Activated CD4-positive, alpha-beta T cell treated with anti-CD3 and anti-CD28 coated beads, Interleukin-2, amount 10 ng/mL, durations not matched to agents 7 days and 5 days (primary cell): ENCODE measurements at places on chromosomes 5 and 9. TPM values are rescaled to one million over a fixed set of nuclear protein-coding genes. Genes with fewer than 3 reads are reported as not detected.
A peak's percentile ranks its signal among the peaks of the same experiment; 100 is the strongest.

Gene DBH
- total RNA-seq: not detected

DNA sequence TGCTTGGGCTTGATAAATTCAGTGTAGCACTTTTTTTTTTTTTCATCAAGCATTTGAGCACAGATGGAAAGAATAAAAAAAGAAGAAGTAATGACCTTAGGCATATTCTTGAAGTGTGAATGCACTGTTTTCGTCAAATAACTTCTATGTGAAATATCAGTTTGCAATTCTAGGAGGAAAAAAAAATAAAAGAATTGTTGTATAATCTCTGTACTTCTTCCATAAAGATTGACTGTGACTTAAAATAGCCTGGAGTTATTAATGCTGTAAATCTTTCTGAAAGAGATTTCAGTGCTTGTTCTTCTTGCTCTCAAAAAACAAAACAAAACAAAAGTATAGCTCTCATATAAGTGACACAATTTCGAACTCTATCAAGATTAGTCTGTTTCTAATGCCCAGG is 536.9 kb upstream of the ZNF608 start:
- DNase-seq: no peak

GRCh38 chr5:7638456-7638855 is 212.5 kb downstream of the CFAP90 start:
- DNase-seq: no peak

Gene SMARCA2
- 274 TPM for total RNA-seq

DNA sequence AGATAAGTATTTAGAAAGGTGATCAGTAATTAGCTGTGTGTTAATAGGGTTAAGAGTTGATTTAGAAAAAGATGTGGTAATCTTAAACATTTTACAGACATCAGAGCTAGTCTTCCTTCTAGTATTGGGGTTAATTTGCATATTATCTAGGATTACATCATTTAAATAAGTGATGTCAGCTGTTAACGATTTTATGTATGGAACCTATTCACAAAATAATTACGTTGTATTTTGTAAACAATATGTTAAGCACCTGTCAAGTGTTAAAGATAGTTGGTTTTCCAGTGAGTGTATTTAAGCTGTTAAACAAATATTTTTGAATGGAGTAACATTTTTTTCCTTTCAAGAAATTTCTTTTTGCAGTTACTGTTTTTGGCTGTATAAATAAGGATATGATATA is 2.2 kb downstream of the DCP2 start:
- DNase-seq: no peak

DNA sequence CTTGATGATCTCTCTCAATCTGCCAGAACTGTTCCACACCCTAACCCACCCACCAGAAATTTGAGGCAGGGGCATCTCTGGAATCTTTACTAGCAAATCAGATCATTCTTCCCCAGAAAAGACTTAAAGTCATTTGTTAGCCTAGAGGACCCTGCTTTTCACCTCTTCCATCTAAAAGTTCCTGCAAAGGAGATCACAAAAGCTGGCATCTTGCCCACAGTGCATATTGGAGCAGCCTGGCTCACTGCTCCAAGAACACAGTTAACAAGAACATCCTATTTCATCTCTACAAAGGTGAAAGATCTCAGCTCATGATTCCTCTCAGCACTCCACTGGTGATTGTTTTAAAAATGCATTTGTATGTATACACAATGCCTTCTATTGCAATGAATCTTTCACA is 36.3 kb downstream of the GABRP start:
- DNase-seq: no peak

Gene SIT1
- 195 TPM for total RNA-seq

GRCh38 chr5:4976902-4977301 is 163.2 kb upstream of the ADAMTS16 start:
- DNase-seq: no peak

GRCh38 chr5:50575740-50576139 is 90.7 kb upstream of the PARP8 start:
- DNase-seq: no peak

DNA sequence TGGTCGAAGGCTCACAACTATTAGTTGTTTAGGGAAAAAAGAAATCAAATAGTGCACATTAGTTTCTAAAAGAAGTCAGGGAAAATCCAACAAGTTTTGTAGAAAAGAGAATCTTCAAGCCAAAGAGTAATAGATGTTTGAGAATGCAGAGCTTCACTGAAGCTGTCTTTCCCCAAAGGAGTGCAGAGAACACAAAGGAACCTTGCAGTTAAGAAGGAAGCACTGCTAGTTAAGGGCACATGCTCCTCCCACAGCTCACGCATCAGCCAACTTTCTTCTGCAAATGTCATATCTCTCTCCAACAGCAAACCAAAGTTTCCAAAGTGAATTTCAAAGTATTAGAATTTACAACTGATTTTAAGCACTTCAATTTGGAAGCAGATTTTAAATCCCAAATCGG is 116.4 kb upstream of the FST start:
- no peak for DNase-seq

DNA sequence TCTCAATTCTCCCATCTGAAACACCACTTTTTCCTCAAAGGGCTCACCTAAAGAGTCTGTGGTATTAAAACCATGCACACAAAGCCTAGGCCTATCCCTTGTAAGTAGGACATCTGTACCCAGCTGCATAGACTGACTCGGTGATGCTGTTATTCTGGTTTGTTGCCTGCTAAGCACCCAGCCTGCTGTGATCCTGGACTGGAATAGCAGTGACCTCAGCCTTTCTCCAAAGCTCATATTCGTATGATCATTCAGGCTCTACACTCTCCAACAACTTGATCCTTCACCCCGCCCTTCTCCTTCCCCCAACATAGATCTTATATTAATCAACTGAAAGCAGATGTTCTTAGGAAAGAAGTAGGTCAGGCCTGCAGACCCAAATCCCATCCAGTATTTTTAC is 81.4 kb upstream of the WWC1 start:
- no peak for DNase-seq

- no peak for DNase-seq
Observed at GRCh38 chr9:94840738-94841137, 114.2 kb downstream of the AOPEP start.

DNA sequence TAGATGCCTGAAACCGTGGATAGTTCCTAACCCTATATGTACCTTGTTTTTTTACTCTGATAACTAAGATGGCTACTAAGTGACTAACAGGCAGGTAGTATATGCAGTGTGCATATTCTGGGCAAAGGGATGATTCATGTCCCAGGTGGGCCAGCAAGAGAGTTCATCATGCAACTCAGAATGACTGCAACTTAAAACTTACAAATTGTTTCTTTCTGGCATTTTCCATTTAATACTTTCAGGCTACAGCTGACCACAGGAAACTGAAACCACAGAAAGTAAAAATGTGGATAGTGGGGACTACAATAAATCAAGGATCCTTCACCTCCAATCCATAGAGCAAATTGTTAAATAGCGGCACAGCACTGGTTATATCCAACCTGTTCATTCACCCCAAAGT is 30.7 kb upstream of the VCAN start:
- DNase-seq: no peak

DNA sequence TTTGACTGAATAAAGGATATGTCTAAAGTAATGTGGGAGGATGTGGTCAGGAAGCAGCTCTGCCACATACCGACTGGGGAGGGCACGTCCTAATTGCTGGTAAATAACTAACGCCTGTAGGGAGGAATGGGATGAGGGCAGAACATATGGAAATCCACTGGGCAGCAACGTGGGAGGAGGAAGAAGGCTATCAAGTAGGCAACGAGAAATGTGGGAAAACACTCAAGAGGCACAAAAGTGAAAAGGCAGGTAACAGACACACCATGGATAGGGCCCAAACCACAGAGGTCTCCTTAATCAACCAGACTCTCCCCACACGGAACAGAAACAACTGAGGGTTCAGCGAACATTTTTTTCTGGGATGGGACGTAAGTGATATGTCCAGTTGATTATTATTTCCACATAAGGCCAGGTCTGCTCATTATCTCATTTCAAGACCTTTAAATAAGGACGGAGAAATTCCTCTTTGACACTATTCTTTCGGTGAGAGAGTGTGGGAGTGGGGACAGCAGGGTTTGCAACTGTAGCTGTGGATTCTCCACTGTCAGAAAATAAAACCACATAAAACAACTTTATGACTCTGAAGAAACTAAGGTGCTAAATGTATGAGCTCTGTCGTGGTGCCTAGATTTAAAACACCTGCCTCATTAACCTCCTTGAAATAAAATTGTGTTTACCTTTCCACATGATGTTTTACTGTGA is 17.0 kb downstream of the IARS1 start:
- peak; percentile 20 for DNase-seq

DNA sequence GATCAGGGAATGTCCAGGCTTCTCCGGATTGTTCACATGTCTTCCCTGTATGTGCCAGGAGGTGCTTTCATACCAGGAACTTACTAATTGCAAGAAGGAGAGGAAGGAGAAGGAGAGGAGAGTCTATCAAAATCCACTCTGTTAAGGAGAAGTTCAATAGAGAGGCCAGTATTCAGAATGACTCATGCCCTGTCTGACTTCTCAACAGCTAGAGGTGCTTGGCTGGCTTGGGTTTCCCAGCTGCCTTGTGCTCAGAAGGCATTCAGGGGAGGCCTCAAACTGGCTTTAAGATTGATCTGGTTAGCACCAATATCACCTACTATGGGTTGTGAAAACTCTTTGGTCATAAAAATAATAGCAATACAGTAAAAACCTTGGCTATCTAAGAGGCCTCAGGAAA is 167.9 kb upstream of the GLRA1 start:
- no peak for DNase-seq

Gene PCA3
- not detected for total RNA-seq

Gene LHX2
- not detected for total RNA-seq
